ENCODE measurements at places on chromosomes 7 and 10.

- DNase-seq, result no peak
Observed at GRCh38 chr7:103525937-103526336, 79.9 kb upstream of the SLC26A5 start.

GRCh38 chr7:102000123-102000522 lies 182.7 kb downstream of the CUX1 start:
- DNase-seq, result no peak

GRCh38 chr7:102225025-102225424 lies 61.6 kb upstream of the SH2B2 start:
- no peak for DNase-seq

DNA sequence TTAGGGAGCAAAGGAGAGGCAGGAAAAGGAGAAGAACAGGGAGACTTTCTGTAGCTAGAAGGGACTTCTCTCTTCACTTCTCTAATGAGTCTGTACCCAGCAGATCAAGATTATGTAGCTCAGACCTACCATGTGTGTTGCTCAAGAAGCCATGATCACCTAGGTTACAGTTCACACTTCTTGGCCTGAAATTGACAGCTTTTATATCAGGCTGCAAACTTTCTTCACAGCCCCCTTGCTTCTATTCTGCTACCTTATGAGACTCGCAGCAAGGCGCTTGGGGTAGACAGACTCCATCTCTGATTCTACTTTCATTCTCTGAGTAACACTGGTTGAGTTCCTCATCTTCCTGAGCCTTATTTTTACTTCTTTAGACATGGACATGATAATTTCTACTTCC lies 19.6 kb upstream of the GIMAP2 start:
- no peak for DNase-seq

DNA sequence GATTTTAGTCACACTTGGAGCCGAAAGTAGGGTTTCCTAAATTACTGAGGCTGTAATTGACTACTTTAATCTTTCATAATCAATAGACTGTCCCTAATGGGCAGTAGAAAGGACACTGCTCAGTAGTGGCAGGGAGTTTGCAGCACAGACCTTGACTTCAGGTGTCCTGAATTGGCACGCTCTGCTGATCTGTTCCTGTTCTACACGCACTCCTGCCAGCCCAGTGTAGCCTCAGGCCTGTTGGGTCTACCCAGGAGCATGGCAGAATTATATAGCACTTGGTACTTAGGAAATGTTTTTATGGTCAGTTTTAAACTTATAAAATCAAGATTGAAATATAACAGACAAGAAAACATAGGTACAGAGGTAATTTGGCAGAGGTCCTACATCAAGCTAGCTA lies 9.0 kb downstream of the EIF4H start:
- no peak for DNase-seq

DNA sequence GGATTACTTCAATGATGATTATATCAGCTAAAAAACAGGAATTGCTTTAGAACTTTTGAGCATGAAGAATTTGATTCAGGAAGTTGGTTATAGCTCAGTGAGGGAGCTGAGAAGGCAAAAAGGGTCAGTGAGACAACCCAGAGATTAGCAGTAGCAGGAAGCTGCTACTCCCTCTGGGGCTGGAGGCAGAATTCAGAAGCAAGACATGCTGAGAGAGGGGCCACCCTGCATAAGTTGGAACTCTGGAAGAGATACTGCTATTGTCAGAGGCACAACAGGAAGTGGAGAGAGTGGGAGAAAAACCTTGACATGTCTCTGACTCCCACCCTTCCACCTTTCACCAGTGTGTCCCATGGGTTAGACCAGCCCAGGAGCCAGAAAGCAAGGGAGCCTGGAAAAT lies 488.7 kb downstream of the ADRA2A start:
- no peak for DNase-seq

GRCh38 chr10:71082960-71083715 lies 129.2 kb upstream of the UNC5B start:
- no peak for DNase-seq

DNA sequence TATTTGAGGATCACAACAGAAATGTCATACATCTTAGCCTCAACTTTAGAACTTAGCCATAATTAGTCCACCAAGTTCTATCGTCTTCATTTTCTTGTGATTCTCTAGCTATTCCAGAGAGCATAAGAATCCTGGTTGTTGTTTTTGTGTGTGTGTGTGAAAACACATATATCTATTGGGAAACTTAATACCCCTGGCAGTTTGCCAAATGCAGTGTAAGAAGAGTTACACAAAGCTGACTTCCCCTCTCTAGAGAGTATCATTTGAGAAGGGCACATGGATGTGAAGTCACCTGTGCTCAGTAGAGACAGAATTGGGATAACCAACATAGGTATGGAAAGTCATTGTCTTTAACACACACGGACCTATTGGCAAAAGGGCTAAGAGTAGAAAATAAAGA lies 19.3 kb downstream of the FOXI2 start:
- DNase-seq, result no peak

DNA sequence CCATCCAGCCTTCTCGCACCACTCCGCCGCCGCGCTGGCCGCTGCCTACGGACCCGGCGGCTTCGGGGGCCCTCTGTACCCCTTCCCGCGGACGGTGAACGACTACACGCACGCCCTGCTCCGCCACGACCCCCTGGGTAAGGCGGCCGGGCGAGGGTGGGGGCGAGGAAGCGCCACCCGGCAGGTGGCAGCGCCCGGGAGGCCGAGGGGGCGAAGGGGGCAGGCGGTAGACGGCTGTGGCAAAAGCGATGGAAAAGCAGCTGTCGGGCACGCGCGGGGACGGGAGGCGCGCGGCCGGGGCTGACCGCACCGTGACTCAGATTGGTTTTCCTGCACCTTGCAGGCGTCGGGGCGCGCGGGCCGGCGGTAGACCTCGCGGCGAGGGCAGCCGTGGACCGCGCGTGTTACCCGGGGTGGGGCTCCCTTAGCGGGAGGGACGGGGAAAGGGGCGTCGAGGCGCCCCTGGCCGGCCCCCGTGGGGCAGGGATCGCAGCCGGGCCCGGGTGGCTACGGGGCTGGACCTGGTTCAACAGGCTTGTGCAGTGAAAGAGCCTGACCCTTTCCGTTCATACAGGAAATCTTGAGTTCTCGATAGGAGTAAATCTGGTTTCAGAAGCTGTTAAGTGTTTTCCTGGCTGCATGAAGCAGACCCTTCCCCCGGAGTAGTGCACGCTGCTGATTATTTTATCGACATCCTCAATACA lies 608 bp downstream of the HHEX start:
- no peak for DNase-seq

DNA sequence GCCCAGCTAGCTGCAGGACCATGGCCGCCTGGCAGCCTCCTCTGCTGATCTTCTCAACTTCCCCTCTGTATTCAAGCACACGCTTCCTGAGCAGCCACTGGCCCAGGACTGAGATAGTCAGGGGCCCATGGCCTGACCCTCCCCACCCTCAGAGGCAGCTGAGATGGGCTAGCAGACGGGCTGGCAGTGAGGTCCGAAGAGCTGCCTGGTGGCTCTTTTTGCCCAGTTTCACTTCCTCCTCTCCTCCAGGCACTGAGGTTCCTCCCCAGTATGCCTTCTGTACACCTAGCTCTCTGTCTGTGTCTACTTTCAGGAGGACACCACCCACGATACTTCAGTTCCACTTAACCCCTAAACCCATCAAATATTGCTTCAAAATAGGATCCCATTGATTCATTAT lies 395.6 kb downstream of the TNS3 start:
- no peak for DNase-seq

DNA sequence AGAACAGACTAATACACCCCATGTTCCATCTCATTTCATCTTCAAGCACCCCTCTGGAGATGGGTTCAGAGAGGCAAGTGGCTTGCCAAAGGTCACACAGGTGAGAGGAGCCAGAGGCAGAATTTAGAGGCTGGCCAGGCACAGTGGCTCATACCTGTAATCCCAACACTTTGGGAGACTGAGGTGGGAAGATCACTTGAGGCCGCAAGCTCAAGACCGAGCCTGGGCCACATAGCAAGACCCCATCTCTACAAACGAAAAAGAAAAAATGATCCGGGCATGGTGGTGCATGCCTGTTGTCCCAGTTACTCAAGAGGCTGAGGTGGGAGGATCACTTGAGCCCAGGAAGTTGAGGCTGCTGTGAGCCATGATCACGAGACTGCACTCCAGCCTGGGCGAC lies 34.7 kb upstream of the MYL10 start:
- DNase-seq, result no peak

- DNase-seq, result no peak
Observed at GRCh38 chr7:108604307-108605077, 34.8 kb downstream of the DNAJB9 start.

- no peak for DNase-seq
Observed at GRCh38 chr7:11437994-11438393, 394.0 kb downstream of the THSD7A start.

DNA sequence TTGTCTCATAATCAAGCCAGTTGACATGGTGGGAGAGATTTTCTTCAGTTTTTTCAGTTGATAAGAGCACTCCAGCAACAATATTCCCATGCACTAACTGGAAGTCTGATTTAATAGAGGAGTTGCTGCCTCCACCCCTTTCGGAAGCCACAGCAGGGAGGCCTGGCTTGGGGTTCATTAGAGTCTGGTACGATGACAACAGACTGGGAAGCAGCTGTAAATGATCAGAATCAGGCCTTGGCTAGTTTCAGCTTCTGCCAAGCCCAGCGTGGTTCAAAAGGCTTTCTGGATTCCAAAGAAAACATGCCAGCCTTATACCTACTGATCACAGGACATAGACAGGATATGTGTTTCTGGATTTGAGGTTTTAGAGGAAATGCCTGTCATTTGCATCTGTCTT lies 274.0 kb downstream of the CSTF2T start:
- DNase-seq, result peak; percentile 26

DNA sequence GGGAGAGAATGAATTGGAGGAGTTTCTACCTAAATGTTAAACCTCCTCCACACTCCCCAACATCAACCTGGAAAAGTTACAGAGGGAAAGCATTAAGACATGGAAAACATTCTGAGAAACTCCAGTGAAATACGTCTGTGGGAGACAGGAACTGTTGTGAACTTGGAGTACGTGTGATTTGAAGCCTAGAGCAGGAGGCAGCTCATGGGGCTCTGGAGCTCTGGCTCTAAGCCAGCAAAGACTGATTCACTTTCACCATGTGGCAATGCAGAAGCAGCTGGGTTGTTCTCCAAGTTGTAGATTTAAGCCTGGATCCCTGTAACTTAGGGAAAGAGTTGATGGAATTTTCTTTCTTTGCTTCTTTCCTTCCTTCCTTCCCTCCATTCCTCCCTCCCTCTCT lies 503.2 kb downstream of the NRG3 start:
- DNase-seq, result no peak

DNA sequence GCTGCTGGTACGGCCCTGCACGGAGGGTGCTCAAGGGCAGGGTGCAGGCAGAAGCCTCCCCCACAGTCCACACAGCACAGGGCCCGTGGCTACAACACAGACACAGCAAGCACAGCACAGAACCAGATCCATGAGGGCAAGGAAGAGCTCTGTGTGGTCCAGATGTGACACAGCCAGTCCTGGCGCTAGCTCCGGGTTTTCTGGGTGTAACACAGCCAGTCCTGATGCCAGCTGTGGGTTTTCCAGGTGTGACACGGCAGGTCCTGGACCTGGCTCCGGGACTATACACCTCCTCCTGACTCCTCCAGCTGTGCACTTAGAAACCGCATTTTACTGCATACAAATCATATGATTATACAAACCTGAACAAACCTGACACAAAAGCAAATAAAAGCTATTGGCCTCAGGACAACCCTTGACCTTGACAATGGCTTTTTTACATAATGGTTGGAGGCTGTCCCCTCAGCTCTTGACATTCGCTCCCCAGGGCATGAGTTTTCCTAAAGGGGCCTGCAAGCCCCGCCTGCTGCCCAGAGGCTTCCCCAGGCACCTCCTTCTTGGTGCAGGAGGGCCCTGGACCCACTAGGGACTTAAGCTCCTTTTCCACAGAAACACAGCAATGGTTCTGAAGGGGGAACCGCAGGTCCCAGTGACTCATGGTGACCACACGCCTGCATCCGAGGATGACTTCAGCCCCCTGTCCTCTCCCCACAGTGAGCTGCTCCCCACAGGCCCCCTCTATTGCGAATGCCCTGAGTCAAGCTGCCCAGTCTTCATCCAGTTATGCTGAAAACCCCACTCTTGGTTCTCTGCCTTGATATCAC lies 209.6 kb downstream of the PTPRN2 start:
- no peak for DNase-seq

DNA sequence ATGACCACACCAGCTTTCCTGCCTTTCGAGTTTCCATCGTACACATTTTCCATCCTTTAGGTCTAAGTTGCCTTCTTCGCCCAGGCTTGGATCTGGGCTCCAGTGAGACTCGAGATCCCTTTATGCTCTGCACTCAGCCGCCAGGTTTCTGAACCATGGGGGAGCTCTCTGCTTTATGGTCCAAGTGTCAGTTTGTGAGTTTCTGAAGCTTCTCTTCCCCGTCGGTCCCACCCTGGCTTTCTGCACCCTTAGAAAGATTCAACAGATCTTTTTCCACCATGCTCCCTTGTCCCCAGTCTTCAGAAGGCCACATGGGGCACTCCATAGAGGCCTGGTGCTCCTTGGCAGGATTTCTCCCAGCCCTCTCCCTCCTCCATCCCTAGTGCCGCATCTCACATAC lies 402.0 kb downstream of the PTPRN2 start:
- no peak for DNase-seq

DNA sequence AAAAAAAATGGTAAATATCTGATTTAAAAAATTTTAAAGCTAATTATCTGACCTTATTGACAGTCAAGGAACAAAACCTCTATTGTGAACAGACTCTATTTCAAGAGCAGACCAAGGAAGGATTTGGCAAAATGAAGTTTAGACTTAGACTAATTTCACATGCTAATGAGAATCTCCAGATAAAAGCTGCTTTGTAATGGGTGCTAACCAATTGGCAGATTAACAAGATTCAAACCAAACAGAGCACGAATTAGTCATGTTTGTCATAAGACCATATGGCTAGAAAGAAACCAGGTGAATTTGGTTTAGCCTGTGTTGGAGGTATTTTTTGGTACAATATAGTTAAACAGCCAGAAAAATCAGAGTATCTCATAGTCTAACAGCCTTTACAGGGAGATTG lies 429.1 kb upstream of the NFE2L3 start:
- no peak for DNase-seq
